ENCODE measurements at places on chromosomes 6 and 20.

GRCh38 chr6:27593861-27594260 is 121.0 kb upstream of the ZNF184 start:
- H3K27ac ChIP-seq: no peak overlapping the region
- no peak for DNase-seq
- no peaks in the 10 kb centered on the region for H3K27me3 ChIP-seq
- H3K4me1 ChIP-seq: no peaks in the 10 kb centered on the region
- H3K4me3 ChIP-seq: no peak overlapping the region

DNA sequence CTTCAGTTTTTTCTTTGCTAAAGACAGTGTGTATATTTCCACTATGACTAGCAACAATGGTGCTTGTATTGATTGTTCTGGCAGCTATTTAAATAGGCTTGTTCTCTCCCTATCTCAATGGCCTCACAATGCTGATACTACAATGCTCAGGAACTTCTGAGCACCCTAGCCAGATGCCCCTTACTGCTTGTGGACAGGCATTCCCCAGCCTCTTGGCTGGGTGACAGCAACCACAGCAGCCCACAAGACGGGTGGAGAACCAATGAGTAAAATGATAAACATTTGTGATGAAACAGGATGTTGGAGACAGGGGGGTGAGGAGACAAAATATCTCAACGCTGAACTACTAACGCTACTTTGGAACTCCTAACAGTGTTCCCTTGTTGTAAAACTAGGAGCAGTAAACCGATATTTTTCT is 42.3 kb downstream of the HIVEP2 start:
- no peaks in the 10 kb centered on the region for H3K27me3 ChIP-seq
- H3K27ac ChIP-seq: peak overlapping the region; percentile 21
- H3K36me3 ChIP-seq: no peaks in the 10 kb centered on the region
- H3K4me1 ChIP-seq: no peaks in the 10 kb centered on the region
- H3K4me3 ChIP-seq: no peak overlapping the region
- no peak for DNase-seq

DNA sequence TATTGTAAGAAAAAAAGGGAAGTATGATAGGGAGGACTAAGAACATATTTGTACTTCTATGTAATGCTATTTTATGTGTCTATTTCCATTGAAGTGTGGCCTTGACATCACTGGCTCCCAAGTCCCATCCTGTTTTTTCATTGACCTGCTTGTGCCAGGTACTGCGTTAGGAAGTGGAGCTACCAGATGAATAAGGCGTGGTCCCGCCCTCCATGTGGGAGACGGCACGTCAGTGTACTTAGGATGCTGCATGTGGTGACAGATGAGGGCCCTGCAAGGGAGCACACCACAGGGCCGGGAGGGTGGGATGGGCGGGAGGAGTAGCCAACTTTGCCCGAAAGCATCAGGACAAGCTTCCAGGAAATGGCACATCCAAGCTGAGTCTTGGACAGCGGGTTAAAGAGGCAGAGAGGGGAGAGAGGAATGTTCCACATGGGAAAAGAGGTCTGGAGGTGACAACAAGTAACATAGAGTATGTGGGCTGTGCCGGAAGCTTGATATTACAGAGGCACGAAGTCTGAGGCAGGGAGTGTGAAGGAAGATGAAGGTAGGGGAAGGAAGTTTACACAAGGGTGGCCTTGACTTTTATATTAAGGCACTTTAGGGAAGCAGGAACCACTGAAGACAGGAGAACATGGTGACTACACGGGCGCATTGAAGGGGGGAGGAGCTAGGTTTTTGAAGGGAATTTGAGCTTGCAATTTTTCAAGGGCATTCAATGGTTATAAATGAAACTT is 140.6 kb downstream of the MTHFD1L start:
- H3K27ac ChIP-seq: no peak overlapping the region
- no peaks in the 10 kb centered on the region for H3K36me3 ChIP-seq
- no peak overlapping the region for H3K4me3 ChIP-seq
- no peak for DNase-seq
- no peaks in the 10 kb centered on the region for H3K27me3 ChIP-seq

DNA sequence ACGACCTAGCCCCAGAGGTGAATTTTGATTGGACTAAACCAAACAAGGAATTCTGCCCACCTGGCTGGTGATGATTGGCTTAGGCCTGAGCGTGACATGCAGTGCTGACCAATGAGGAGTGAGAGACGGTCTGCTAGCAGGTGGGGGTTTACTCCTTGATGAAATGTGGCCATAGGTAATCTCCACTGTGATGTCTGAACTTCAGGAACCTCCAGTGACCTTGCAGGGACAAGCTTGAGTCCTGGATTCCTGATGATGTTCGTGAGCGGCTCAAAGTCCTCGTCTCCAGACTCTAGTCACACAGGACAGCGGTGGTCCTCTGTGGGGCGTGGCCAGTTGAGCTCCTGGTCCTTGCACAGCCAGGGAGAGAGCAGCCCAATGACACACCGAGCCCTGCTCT is 8.4 kb downstream of the VSX1 start:
- no peak overlapping the region for H3K4me3 ChIP-seq
- no peaks in the 10 kb centered on the region for H3K4me1 ChIP-seq
- no peak overlapping the region for H3K27ac ChIP-seq
- H3K27me3 ChIP-seq: no peaks in the 10 kb centered on the region
- DNase-seq: no peak
- no peaks in the 10 kb centered on the region for H3K36me3 ChIP-seq

DNA sequence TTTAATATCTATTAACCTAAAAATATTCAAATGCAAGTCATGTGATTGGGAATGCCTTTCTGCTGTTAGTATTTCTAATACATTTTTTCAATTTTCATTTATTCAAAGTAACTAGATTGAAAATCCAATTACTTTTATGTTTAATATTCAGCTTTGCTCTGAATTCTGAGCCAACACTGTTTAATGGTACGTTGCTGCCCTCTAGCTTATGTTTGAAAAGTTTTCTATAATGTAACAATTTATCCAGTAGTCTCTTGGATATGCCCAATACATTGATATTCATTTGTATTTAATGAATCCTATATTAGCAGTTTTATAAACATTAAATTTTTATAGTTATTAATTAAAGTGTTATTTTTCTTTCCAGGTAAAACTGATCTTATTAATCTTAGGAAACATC is 47.4 kb downstream of the LGSN start:
- no peak overlapping the region for H3K4me3 ChIP-seq
- H3K36me3 ChIP-seq: no peaks in the 10 kb centered on the region
- no peaks in the 10 kb centered on the region for H3K4me1 ChIP-seq
- no peak overlapping the region for H3K27ac ChIP-seq
- no peak for DNase-seq
- no peaks in the 10 kb centered on the region for H3K27me3 ChIP-seq

DNA sequence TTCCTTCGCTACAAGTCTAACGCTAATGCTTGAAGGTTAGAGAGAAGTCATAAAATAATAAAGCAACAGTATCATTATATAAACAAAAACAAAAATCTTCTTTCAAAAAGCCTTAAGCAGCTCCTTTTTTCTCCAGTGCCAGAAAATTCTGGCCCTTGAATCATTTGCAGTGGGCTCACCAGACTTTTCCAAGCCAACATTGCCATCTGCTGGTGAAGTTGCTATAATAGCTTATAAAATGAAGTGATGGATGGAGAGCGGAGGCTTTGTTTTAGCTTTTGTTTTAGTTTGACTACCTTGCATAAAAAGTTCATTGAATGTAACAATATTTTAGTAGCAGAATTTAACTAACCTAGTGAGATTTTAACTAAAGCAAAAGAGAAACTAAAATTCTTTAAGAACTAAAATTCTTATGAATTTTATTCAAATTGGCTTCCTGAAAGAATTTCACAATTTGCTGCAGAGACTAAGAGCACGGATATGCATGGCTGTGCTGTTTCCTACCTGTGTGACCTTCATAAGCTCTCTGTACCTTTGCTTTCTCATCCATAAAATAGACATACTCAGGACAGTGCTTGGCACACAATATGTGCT is 44.8 kb upstream of the SLC2A12 start:
- no peaks in the 10 kb centered on the region for H3K36me3 ChIP-seq
- DNase-seq: no peak
- H3K27me3 ChIP-seq: no peaks in the 10 kb centered on the region
- H3K4me1 ChIP-seq: no peaks in the 10 kb centered on the region
- H3K27ac ChIP-seq: no peak overlapping the region

All from breast epithelium (tissue), 4 donors.